ENCODE measurements at places on chromosomes 3 and 15.
A peak's percentile ranks its signal among the peaks of the same experiment; 100 is the strongest.

GRCh38 chr15:88388686-88389085, 78.5 kb downstream of the MRPL46 start:
- no peak for DNase-seq

DNA sequence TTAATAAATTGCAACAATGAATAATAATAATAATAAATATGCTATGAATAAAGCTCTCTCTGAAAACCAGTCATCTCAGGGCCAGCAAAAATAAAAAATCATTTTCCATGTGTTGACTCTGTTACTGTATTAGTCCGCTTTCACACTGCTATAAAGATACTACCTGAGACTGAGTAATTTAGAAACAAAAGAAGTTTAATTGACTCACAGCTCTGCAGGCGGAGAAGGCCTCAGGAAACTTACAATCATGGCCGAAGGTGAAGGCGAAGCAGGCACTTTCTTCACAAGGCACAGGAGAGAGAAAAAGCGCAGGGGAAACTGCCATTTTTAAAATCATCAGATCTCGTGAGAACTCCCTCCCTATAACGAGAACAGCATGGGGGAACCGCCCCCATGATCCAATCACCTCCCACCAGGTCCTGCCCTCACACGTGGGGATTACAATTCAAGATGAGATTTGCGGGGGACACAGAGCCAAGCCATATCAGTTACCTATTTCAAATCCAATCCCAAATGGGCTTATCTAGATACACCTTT, 224.1 kb downstream of the IGSF11 start:
- DNase-seq = no peak

- DNase-seq = no peak
Measured at GRCh38 chr3:124261306-124261705, 269.4 kb upstream of the ROPN1 start.

- DNase-seq = peak; percentile 77
Measured at GRCh38 chr15:73851689-73852088, 21.7 kb upstream of the TBC1D21 start.

DNA sequence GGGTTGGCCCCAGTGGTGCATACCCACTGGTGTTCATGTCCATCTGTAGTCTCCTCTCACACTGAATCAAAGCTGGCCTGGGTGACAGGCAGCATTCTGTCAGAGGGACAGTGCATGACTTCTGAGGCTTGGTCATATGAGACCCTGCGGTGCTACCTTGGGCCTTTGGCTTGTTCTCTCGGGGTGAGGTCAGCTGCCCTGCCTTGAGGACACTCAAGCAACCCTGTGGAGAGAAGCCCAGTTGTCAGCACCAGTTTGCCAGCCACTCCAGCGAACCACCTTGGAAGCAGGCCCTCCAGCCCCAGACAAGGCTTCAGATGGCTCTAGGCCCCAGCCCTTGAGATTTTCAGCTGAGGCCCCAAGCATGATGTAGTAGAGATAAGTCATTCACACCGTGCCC, 16.9 kb upstream of the RAB7A start:
- DNase-seq = no peak

- DNase-seq = no peak
Measured at GRCh38 chr3:104316118-104316517, 1050.6 kb upstream of the ALCAM start.

GRCh38 chr3:195732940-195733339, 12.2 kb downstream of the MUC20 start:
- peak; percentile 69 for DNase-seq

GRCh38 chr3:43010638-43011037, 31.5 kb downstream of the GASK1A start:
- peak; percentile 91 for DNase-seq

DNA sequence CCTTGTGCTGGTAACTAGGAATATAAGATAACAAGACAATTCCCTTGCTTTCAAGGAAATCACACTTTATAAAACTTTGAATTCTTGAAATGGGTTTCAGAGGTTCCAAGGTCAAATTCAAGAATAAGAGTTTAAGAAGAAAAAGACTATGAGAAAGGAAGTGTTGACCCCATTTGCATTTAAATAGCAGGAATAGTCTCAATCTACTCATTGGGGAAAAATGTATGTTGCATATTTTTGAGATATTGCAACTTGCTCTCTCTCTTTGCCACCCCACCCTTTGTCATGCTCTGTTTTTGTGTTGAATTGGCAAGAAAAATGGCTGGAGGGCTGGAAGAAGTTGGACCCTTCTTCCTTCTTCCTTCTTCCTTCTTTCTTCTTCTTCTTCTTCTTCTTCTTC, 699.2 kb downstream of the TUSC7 start:
- no peak for DNase-seq

DNA sequence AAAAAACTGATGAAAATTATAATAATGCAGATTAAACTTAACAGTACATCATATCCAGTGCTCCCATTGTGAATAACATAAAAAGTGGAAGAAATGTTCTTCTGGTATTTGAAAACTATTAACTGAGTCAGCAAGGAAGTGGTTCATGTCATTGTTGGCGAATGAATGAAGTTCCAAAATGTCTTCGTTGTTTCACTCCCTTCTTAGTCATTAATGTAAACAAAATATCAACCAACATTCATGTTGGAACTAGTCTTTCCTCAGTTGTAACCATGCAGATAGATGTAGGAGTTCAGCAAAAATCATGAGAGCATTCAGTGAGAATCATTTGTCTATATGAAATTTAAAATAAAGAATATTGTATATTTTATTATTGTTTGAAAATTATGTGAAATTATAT, 44.1 kb upstream of the ICE2 start:
- no peak for DNase-seq

DNA sequence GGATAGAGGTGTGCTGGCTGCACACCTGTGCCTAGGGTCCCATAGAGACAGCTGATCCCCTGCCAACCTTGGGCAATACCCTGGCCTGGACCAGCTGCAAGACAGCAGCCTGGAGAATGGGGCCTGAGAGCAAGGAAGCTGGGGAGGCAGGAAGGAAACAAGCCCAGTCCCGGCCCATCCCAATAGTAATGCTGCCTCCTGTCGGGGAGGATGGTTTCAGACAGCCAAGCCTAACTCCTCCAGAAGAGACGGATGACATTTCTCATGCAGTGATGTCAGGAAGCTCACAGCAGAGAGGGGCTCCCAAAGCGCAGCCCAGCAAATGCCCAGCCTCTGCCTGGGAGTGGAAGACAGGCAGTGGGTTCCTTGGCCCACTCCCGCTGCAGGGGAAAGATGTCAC, 408.8 kb downstream of the OCA2 start:
- no peak for DNase-seq

DNA sequence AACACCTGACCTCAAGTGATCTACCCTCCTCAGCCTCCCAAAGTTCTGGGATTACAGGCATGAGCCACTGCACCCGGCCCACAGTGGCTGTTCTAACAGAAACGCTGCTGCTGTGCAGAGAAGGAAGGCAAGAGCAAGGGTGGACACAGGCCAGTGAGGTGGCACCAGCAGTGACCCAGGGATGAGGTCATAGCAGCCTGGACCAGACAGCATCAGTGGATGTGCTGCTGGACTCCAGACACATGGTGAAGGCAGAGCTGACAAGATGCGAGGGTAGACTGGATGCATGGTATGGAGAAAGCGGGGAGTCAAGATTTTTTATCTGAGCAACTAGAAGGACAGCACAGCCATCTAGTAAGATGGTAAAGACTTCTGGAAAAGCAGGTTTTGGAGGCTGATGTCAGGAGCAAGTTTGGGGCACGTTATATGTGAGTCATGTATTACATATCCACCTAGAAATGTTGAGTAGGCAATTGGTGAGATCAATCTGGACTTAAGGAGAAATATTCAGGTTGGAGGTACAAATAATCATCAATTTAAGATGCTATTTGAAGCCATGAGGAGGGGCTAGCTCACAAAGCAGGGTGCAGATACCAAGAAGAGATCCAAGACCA, 22.1 kb upstream of the TJP1 start:
- DNase-seq = no peak

DNA sequence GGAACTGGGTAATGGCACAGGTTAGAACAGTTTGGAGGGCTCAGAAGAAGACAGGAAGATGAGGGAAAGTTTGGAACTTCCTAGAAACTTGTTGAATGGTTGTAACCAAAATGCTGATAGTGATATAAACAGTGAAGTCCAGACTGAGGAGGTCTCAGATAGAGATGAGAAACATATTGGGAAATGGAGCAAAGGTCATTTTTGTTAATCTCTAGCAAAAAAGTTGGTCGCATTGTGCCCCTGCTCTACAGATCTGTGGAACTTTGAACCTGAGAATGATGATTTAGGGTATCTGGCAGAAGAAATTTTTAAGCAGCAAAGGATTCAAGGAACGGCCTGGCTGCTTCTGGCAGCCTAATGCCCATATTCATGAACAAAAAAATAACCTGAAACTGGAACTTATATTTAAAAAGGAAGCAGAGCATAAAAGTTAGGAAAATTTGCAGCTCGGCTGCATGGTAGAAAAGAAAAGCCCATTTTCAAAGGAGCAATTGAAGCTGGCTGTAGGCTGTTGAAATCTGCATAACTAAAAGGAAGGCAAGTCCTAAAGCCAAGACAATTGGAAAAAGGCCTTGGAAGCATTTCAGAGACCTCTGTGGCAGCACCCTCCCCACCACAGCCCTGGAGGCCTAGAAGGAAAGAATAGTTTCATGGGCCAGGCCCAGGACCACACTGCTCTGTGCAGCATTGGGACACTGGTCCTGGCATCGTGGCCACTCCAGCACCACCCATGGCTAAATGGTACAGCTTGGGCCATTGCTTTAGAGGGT, 182.6 kb upstream of the CD96 start:
- no peak for DNase-seq

DNA sequence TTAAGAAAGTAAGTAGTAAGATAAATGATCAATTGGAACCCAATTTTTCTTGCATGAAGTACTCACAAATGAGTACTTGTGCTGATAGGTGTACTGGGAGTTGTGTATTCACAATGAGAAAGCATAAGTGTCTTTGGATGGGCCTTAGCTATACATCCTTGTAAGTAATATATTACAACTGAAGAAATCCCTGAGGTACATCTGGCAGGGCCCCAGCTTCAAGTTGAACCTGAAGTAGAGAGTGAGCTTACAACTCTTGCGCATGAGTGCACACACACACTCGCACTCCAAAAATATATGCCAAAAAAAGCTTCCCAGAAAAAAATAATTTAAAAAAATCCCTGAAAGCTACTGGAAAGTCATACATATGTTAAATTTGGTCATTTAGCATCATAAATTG, 222.5 kb downstream of the ROBO2 start:
- peak; percentile 58 for DNase-seq

DNA sequence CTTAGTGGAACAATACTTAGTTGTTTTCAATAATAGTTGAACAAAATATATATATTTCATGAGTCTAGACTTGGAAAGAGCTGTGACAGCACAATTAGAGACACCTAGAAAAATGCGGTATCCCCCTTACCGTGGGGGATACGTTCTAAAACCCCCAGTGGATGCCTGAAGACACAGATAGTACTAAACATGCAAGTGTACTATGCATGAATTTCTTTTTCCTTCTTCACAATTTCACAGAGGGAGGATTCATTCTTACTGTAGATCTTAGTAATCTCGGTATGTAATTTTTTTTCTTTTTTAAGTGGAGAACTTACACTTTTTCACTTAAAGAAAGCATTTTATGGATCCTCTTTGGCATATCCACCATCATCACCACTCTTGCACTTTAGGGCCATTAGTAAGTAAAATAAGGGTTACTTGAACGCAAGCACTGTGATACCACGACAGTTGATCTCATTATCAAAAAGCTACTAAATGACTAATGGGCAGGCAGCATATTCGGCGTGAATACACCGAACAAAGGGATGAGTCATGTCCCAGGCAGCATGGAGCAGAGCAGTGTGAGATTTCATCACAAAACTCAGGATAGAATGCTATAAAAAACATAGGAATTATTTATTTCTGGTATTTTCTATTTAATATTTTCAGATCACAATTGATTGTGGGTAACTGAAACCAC, 72.3 kb upstream of the ZNF280D start:
- DNase-seq = peak; percentile 64

GRCh38 chr3:146747928-146748327, 142.8 kb upstream of the PLSCR5 start:
- DNase-seq = peak; percentile 39

DNA sequence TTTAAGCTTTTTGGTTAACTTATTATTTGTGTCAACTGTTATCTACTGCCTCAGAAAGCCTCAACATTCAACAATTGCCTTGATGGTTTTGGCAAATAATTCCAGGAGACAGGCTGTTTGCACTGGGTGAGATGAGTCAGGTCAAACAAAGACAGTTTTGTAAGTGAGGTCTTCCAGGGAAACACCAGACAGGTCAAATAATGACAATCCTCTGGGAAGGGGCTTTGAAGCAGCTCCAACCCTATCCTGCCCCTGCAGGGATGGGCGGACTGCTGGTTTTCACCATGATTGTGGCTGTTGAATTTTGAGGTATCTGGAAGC, 79.4 kb upstream of the PRR23E start:
- DNase-seq = no peak

DNA sequence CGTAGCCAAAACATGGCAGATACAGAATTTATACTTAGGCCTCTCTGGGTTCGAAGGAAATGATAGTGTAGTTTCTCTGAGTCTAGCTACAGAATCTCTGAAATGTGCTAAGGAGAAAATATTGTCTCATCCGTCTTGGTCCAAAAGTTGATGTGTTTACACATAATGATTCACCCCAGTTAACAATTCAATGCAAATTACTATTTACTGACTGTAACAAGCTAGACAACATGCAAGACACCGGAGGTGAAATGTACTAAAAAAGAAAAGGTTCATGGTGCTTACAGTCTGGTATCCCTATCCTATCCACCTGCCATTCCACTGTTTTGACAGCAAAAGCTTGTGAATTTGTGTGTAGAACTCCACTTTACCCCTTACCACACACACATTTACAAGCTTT, 146.8 kb downstream of the SUCLG2 start:
- DNase-seq = no peak

DNA sequence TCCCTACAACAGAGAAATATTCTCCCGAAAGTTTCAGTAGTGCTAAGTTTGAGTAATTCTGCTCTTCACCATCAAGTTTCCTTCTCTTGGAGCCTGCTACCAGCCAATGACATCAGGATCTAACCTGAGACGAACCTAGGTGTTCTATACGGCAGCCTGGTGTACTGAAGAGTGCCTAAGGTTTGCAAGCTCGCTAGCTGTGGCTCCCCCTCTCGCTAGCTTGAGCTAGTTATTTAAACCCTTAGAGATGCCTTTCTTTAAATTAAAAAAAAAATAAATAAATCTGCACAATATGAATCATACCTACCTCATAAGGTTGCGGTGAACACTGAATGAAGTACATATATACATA, 1.4 kb upstream of the COL8A1 start:
- no peak for DNase-seq

- DNase-seq = no peak
Measured at GRCh38 chr3:168570404-168571155, 474.9 kb upstream of the GOLIM4 start.
